ENCODE measurements at places on chromosomes 4 and X.
A peak's percentile ranks its signal among the peaks of the same experiment; 100 is the strongest.

DNA sequence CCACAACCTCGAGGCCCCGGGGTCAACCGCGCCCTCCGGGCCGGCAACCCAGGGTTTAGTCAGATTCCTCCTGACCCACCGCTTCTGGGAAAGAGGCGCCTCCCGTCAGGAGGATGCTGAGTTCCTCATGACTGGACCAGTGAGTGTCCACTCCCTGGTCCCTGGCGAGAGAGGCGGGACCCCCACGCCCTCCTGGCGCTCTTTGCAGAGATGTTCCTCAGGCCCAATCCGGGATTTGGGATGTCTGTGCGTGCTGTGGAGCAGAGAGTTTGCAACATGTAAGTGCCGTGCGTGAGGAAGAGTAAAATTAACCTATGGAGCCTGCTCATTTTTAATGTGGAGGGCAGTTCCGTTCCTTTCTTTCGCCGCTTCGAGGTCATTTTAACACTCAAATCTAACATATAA lies 824 bp upstream of the UGDH start:
- no peak for DNase-seq

- no peak for DNase-seq
Measured at GRCh38 chrX:22135171-22135711, 103.1 kb downstream of the PHEX start.

DNA sequence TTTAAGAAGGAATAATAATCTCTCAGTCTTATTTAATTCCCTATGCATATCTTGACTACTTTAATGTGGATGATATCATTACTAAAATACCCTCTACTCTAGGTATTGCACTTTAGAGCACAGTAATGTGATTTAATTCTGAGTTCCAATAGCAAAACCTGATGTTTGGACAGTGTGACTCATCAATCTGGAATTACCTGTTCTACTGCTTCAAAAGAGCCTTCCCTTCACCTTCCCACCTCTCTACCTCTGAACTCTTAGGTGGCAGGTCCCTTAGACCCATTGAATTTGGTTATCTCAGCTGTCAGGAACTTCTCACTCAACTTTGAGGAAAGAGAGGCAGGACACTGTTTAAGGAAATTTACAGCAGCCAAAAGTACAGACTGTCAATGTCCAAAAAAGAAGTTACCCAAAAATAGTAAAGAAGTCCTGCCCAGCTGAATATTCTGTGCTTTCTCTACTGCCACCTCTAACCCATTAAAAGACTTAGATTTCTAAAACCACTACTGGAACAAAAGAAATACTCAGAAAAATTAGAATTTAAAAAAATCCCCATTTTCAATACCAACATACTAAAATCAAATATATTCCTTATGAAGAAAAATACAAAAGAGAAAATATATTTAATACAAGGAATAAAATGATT lies 123.1 kb upstream of the GPM6A start:
- DNase-seq = no peak

DNA sequence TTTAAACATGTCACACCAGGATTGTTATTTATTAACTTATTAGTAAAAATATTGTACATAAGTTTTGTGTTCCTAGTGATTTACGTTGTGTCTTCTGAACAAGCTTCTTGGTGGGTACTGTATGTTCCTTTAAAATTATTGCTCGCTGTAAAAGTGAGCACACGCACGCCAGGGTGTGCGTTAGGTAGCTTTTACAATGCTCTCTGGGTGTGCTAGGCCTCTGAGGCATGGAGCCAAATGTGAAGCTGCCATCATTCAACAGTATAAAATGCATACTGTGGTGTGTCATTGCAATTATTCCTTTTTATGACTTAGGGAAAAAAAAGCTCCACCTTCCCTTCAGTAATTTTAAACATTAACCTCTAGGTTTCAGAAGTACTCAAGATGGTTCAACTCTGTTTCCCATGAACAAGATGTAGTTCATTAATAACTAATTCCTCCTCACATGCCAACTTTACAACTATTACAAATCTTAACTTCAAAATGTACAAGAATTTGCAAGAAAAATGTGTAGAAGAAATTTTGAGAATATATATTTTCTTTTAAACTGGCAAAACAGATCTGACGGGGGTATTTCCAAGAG lies 42.4 kb downstream of the ATOH1 start:
- no peak for DNase-seq

DNA sequence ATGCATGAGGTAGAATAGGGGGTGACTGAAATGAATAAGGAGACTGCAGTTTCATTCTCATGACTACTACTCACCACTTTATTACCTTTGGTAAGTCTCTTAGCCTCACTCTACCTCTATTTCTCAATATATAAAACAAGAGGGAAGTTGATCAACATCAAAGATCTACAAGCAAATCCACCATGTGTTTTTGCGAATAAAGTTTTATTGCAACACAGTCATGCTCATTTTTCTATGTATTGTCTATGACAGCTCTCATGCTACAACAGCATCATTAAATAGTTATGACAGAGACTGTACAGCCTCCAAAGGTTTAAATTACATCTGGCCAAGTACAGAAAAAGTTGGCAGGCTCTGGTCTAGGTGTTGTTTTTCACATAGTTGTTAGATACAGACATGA lies 72.6 kb upstream of the CPEB2 start:
- DNase-seq = no peak

DNA sequence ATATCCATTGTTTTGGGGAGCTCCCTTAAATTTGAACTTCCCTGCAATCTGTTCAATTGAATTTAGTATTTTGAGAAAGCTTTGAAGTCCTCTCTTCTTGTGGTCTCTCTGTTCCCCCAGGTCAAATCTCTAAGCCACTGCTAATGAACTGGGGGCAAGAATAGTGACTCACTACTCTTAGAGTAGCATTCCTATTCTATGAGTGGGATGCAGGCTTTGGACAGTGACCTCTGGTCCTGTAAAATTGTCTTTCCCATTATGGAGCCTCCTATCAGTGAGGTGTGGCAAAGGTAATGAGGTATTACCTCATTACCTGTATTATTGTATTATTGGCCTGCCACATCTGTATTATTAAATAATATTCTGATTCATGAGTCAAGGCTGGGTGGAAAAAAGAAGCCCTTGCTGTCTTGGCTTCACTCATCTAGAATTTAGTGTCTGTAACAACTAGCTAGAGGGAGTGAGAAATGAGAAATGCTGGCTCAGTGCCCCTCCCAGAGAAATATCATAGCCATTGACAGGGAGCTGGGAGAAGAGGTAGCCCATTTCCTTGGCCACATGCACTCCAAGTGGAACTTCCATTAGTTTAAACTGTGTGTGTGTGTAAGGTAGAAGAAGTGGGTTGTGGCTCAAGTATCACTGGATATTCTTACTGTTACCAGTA lies 393.9 kb upstream of the CTSO start:
- no peak for DNase-seq

DNA sequence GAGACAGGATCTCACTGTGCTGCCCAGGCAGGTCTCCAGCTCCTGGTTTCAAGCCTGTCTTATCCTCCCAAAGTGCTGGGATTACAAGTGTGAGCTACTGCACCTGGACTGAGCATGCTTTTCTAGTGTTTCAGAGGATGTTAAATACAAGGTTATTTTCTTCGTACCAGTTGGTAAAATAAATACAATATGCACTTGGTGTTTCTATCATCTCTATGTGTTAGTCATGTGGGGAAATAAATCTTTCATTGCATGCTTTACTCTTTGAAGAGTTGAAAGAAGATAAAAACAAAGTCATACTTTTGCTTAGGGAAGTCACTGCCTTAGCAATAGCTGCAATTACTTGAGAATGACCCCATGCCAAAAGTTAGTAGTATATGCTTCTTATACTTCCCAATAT lies 162.3 kb downstream of the PCDH7 start:
- DNase-seq = no peak

DNA sequence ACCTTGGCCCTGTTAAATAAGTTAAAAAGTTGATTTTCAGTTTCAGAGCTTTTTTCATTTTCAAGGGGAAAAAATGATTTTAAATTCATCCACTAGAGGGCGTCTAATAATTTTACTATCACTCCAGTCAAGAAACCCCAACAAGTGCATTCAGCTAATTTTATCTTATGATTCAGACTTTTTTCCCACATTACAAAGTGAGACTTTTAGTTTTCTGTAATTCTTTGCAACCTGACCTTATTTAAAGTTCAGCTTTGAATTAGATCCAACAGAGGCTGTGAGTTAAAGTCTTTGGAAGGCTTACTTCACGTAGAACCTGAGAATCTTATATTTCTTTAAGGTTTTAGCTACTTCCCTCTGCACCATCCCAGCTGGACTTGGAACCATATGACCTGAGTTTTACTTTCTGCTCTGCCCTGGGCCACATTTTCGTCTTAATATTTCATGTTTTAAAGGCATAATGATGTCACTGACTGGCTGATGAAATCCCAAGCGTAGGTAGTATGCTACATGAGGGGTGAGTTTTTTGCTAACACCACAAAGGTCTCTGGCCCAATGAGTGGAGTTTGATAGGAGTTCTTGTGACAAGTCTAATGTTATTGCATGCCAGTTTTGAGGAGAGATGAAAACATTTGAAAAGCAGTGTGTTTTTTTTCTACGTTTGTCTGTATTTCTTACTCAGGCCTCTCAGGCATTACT lies 7.2 kb downstream of the GNRHR start:
- DNase-seq = no peak

DNA sequence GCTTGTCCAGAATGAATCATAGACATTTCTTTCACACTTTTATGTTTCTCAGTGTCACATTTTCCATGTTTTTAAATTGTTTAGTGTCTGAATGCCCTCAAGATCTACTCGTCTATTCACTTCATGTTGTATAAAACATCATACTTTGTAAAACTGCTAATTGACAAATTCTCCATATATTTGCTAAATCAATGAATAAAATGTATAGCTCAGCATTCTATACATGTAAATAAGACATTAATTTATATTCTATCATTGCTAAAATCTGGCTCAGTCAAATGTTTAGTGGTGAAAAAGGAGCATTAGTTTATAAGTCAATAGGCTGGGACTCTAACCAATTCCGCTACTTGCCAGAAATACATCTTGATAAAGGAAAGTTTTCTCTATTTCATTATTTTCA lies 379.6 kb downstream of the NAF1 start:
- no peak for DNase-seq

GRCh38 chr4:186058253-186058979 lies 10.5 kb upstream of the TLR3 start:
- peak; percentile 58 for DNase-seq

DNA sequence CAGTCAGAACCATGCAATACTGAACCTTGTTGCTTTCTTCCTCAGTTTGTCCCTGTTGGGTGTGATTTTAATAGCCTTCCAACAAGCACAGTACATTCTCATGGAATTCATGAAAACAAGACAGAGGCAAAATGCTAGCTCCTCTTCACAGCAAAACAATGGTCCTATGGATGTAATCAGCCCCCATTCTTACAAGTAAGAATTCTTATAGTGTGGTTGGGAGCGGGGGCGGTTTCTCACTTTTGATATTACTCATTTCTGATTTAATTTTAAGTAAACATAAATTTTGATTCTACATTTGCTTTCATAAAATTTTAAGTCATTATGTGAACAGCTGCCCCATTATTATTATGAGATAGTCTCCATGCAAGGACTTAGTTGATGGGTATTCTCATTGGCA lies 80.8 kb upstream of the TLR2 start:
- DNase-seq = no peak

GRCh38 chr4:186227221-186227620 lies at the start of gene KLKB1:
TSS of gene KLKB1 (plus strand) at chr4:186227507. CDS start at chr4:186228196, 689 bp downstream.
- no peak for DNase-seq

DNA sequence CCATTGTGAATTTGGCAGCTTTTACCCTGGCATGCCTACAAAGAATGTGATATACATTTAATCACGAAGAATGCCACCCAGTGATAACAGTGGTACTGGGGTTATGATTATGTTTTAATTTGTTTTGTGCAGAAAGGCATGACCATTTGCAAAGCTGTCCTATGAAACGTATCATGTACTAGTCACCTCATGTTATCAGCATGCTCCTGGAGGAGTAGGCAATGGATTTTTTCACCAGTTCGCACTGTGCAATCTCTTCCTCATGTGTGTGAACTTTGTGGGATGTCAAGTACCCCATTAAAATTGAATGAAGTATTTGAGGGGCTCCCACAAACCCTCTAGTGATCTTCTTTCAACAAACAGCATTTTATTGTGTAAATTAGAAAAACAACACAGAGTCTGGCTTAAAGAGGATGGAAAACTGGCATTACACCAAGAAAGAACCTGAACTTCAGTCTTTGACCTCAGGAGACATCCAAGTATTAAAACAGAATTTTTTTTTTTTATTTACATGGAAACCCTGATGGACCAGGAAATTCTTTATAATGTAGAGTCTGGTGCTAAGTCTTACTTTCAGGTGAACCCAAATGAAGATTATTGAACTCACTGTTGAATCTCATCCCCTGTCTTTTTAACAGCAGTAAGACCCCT lies 200.6 kb upstream of the PGRMC2 start:
- no peak for DNase-seq
